Right cardiac atrium (tissue), 5 donors: ENCODE measurements at places on chromosomes 2 and 18.

DNA sequence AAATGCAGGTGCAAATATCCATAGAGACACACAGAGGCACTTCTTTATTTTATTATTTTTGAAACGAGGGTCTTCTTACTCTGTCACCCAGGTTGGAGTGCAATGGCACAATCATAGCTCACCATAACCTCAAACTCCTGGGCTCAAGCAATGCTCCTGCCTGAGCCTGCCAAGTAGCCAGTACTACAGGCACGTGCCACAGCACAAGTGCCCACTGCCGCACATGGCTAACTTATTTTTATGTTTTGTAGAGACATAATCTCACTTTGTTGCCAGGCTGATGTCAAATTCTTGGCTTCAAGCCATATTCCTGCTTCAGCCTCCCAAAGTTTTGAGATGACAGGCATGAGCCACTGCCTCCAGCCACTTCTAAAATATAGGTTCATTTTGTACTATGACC, 537.6 kb downstream of the THSD7B start:
- DNase-seq: peak; percentile 63

GRCh38 chr2:42976351-42976750, 184.0 kb upstream of the HAAO start:
- DNase-seq: no peak

DNA sequence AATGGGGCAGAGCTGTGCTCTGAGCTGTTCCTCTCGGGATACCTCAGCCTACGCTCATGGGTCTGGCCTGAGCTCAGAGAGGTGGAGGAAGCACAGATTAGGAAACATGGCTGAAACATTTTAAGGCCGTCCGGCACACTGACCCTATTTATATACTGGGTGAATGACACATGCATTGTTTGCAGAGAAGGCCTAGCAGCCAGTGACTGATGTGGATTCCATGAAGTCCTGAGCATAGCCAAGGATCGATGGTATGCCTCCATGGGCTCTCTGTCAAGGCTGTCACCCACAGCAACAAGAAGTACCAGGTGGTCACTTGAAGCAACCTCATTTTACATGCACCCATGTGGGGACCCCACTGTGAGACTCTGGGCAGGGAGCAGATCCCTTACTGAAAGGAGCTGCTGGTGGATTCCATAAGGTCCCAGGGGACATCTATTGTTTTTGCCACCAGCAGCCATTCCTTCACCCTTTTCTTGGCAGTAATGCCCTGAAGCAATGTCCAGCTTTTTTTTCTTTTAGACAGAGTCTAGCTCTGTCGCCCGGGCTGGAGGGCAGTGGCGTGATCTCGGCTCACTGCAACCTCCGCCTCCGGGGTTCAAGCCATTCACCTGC, 8.4 kb downstream of the PTMA start:
- no peak for DNase-seq

GRCh38 chr18:12327510-12328178, 19.6 kb downstream of the TUBB6 start:
- DNase-seq: peak; percentile 85

DNA sequence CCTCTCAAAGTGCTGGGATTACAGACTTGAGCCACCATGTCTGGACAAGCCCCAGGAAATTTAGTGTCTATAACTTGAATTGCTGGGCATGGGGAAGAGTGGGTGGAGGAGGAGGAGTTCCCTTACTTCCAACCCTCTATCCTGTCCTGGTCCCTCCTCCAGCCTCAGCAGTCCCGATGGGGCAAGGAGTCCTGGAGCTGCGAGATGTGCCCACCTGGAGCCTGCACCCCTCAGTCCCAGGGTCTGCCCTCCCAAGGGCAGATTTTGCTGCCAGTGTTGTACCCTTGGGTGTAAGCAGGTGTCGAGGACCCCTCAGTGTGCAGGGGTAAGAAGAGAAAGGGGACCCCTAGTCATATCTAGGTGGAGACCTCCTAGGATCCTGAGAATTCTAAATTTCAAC, 2.8 kb downstream of the VAMP8 start:
- no peak for DNase-seq

GRCh38 chr18:13589943-13590342, 136.4 kb downstream of the FAM210A start:
- no peak for DNase-seq

GRCh38 chr18:25298853-25299274, 53.1 kb downstream of the ZNF521 start:
- no peak for DNase-seq

DNA sequence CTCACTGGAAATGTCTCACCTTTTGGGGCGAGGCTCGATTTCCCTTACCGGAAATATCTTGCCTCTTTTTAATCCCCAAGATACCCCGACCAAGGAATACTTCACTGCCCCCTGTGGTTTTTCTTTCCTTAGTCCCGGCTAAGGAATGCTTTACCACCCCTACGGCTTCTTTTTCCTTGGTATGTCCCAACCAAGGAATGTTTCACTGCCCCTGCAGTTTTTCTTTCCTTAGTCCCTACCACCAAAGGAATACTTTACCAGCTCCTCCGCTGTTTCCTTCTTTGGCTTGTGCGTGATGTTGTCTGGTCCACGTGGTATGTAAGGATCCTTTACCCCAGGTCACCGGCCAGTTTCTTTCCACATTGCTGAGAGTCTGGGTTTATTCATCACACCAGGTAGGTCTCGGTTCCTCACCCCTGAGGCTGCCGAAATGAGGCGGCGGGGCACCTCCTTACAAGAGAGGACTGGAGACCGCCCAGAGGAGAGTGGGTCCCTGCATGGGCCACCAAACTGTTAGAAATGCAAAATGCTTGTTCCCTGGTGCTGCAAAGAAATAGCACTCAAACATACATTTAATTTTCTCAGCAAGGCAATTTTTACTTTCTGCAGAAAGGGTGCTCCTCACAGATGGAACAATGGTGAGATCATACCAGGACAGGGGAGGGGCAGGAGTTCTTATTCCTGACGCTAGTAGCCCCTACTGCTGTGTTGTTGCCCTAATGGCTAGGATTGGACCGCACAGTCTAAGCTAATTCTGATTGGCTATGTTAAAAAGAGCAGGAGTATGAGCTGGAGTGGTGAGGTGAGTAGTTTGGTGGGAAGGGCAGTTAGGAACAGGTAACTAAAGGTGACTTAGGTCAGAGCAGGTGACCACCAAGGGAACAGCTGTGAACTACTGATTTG, 33.4 kb upstream of the CLASP1 start:
- no peak for DNase-seq

DNA sequence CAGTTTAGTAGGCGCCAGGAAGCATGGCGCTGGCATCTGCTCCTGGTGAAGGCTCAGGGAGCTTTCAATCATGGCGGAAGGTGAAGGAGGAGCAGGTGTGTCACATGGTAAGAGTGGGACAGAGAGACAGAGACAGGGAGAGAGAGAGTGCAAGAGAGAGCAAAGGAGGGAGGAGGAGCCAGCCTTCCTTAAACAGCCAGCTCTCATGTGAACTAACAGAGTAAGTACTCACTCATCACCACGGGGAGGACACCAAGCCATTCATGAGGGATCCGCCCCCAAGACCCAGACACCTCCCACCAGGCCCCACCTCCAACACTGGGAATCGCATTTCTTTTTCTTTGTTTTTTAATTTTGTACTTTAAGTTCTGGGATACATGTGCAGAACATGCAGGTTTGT, 40.8 kb upstream of the CLASP1 start:
- no peak for DNase-seq

DNA sequence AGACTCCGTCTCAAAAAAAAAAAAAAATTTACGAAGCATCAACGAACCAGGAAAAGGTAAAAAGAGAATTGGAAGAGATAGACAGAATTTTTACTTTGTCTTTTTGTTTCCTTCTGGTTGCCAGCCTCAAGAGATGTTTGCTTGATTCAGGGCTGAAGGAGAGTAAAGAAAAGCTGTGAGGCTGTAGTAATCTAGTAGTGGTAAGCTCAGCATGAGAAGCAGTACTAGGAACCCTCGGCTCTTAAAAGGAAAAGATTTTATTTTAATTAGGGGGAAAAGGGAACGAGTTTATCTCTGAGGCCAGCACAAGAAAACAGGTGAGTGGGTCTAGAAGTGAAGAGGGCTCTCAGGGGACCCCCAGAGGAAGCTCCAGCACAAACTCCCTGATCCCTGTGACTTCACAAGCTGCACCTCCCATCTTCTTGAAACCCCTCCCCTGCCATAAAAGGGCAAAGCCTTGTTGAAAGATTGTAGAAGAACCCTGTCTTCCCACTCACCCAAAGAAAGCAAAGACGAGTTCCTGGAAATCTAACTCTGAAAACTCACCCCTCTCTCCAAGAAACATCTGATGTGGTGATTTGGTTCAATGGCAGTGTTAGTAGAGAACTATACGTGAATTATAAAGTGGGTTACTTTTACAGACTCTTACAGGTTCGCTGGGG, 8.6 kb downstream of the RBMS1 start:
- DNase-seq: no peak

GRCh38 chr2:33579227-33579626, 19.9 kb downstream of the FAM98A start:
- no peak for DNase-seq

DNA sequence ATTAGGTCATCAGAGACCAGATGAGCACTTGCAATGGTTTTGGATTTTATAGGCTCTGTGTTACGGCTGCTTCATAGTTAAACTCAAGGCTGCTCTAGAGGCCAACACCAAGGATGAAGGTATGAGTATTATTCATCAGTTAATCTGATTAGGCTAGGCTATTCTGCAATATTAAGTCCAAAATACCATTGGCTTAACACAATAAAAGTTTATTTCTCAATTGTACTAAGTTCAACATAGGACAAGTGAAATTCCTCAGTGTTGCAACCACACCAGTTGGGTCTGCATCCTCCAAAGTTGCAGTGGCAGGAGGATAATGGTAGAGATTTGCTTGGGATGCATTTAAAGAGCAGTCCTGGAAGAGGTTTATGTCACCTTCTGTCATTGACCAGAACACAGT, 538.3 kb upstream of the CDH2 start:
- DNase-seq: no peak

DNA sequence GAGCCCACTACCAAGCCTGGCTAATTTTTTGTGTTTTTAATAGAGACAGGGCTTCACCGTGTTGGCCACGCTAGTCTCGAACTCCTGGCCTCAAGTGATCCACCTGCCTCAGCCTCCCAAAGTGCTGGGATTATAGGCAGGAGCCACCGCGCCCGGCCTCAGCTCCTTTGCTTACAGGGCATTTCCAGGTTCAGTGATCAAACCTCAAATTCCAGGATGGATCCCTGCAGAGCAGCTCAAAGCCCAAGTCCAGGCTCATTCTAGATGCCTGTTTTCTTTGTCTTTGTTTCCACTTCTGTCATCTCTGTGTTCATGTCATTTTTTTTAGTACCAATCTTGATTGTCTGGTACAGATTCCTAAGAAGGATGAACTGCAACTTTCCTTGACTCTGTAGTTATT, 41.9 kb downstream of the TNFRSF11A start:
- no peak for DNase-seq

- DNase-seq: no peak
Measured at GRCh38 chr2:83069724-83070123, 1389.4 kb downstream of the SUCLG1 start.

DNA sequence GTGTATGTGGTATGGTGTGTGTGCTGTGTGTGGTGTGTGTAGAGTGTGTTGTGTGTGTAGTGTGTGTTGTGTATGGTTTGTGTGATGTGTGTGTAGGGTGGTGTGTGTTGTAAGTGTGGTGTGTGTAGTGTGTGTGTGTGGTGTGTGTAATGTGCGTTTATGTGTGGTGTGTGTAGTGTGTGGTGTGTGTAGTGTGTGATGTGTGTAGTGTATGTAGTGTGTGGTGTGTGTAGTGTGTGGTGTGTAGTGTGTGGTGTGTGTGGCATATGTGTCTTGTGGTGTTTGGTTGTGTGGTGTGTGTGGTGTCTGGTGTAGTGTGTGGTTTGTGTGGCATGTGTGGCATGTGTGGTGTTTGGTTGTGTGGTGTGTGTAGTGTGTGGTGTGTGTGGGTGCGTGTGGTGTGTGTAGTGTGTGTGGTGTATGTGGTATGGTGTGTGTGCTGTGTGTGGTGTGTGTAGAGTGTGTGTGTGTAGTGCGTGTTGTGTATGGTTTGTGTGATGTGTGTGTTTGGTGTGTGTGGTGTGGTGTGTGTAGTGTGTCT, 4.0 kb upstream of the RTP5 start:
- DNase-seq: no peak

DNA sequence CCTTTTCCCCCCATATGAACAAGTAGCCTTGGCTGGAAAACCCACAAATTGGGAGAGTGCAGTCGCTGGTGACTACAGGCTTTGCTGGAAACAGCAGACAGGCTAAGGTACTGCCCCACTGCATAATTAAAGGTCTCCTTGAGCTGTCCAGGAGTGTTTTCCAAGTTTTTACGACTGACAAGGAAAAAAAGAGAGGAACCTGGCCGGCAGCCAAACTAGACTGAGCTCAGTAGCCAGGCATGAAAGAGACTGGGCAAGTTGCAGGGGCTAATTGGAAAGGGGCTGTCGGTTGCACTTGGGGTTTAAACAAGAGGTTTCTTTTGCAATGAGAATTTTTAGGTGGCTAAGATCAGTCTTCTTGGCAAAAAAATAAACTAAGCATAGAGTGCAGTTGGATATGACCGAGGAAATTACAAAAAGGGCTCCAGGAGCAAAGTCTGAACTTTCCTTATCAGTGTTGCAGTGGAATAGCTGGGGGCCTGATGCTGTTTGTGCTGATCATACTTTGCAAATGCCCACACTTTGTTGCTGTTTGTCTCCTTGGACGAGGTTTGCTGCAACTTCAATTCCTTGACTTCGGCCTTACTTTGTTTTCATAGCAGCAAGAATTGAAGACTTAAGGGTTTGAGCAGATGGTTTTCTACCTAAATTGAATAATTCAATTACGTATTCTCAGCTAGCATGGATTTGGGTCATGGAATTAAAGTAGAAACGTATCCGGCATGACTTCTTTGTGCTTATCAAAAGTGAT, 2.1 kb downstream of the GULP1 start:
- DNase-seq: peak; percentile 86

DNA sequence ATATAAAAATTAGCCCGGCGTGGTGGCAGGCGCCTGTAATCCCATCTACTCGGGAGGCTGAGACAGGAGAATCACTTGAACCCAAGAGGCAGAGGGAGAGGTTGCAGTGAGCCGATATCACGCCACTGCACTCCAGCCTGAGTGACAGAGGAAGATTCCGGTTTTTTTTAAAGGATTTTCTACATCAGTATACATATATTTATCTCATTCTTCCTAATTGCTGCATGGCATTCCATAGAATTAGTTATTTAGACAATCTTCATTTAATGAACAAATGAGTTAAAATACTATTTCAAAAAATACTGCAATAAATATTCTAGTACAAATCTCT, 2.0 kb downstream of the GTF3C2 start:
- DNase-seq: no peak

- no peak for DNase-seq
Measured at GRCh38 chr18:68219872-68220271, 495.0 kb downstream of the TMX3 start.

DNA sequence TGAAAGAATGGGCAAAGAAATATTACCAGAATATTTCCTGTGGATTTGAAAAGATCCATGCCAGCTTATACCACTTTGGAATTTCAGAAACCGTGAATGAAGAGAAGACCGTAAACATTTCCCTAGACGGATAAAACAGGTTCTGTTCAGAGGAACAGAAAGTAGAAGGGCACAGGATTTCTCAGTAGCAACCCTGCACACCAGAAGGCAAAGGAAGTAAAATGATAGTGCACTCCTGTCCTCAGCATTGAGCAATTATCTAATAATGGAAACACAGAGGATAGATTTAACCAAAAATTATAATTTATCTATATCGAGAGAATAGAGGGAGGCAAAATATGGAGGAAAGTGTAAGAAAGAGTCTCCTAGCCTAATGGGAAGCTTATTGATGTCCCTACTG, 87.0 kb upstream of the ITGA6 start:
- DNase-seq: no peak
